Esophagus squamous epithelium (tissue), 5 donors: ENCODE measurements at places on chromosomes 5 and 9. TPM values are rescaled to one million over a fixed set of nuclear protein-coding genes. Genes with fewer than 3 reads are reported as not detected.

Gene C1QTNF3
- 5.1 TPM for total RNA-seq

Gene IL5
- not detected for total RNA-seq

Gene C5orf34
- total RNA-seq: 0.87 TPM

Gene STK10
- total RNA-seq: 8.2 TPM

Gene KCNMB1
- total RNA-seq: 3.7 TPM

Gene FREM1
- total RNA-seq: not detected

Gene CYSTM1
- total RNA-seq: 2.6 TPM

Gene SLC6A19
- total RNA-seq: not detected

Gene CA9
- total RNA-seq: not detected

Gene C9orf153
- total RNA-seq: not detected

Gene HNRNPH1
- 209 TPM for total RNA-seq

Gene ACER2
- 5.0 TPM for total RNA-seq

Gene PCDHB9
- not detected for total RNA-seq

Gene PCDHB14
- 2.7 TPM for total RNA-seq

Gene TLE1
- total RNA-seq: 17.1 TPM

Gene SHOC1
- total RNA-seq: not detected

Gene TAF11L5
- total RNA-seq: not detected

Gene OR13C2
- total RNA-seq: not detected

Gene MEIKIN
- not detected for total RNA-seq

Gene CAMLG
- 9.4 TPM for total RNA-seq

Gene MOB3B
- 6.3 TPM for total RNA-seq

Gene ZNF367
- total RNA-seq: 2.3 TPM

Gene C9orf85
- 10.6 TPM for total RNA-seq

Gene BAAT
- total RNA-seq: not detected

Gene RECK
- total RNA-seq: 0.23 TPM

Gene PHF24
- 0.09 TPM for total RNA-seq

Gene GMCL2
- total RNA-seq: not detected

Gene SV2C
- 0.04 TPM for total RNA-seq

Gene IL33
- 6.5 TPM for total RNA-seq

Gene ORM2
- not detected for total RNA-seq

Gene LCN15
- not detected for total RNA-seq

Gene TAF1L
- total RNA-seq: not detected

Gene SLIT3
- total RNA-seq: 7.9 TPM

Gene GPR150
- not detected for total RNA-seq

Gene PCSK5
- 31.5 TPM for total RNA-seq

Gene SPATA6L
- 0.91 TPM for total RNA-seq

Gene FGF18
- 0.29 TPM for total RNA-seq

Gene IL31RA
- total RNA-seq: not detected

Gene FST
- 5.0 TPM for total RNA-seq

Gene GPBP1
- total RNA-seq: 64.3 TPM
